ENCODE measurements at places on chromosomes 13 and 19. TPM values are rescaled to one million over a fixed set of nuclear protein-coding genes. Genes with fewer than 3 reads are reported as not detected.

ZNF805 gene
- 35.5 TPM for total RNA-seq

ZNF865 gene
- total RNA-seq = 0.43 TPM

KIR3DL1 gene
- not detected for total RNA-seq

USPL1 gene
- total RNA-seq = 11.8 TPM

MBD3L3 gene
- not detected for total RNA-seq

PSG2 gene
- total RNA-seq = not detected

CLASRP gene
- 12.6 TPM for total RNA-seq

GPC6 gene
- 41.4 TPM for total RNA-seq
